Omental fat pad (tissue), 4 donors: ENCODE measurements at places on chromosomes 4 and X.

DNA sequence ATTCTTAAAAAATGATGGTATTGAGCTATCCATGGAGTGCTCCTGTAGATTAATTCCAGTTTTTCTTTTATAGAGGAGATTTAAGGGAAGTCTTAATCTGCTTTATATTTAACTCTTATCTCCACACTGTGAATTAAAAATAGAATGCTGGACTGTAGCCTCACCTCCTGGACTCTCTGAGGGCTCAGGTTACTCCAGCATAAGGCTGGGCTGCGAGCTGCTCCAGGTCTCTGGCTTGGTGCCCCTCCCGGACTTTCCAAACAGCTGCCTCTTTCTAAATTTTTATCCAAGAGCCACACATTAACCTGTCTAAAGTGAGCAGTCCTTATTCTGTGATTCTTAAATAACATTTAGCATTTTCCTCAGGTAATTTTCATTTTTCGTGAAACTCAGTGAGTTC lies 218.7 kb upstream of the JADE1 start:
- DNase-seq, result no peak

DNA sequence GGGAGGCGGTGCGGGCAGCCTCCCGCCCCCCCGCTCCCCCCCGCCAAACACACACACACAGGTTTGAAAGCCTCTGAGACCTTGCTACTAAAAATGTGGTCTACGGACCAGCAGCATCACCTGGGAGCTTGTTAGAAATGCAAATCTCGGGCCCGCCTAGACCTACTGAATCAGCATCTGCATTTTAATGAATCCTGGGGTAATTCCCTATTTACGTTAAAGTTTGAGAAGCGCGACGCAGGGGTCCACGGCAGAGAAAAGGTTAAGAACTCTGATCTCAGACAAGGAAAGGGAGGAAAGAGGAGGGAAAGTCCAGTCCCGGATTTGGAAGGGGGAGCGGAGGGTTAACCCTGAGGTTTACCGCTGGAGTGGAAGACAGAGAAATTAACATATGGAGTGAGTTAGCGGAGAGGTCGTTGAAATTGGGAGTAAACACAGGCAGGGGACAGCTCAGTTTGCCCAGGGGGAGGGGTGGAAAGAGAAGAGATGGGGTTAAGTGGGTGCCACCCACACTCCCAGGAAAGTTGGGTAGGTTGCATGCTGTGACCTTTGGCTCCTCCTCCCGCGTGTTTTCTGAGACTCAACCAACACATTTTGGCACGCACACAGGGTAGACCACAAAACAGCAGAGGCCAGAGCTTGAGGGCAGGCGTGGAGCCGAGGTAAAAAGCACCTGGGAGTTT lies 483.6 kb downstream of the BCOR start:
- DNase-seq, result no peak

DNA sequence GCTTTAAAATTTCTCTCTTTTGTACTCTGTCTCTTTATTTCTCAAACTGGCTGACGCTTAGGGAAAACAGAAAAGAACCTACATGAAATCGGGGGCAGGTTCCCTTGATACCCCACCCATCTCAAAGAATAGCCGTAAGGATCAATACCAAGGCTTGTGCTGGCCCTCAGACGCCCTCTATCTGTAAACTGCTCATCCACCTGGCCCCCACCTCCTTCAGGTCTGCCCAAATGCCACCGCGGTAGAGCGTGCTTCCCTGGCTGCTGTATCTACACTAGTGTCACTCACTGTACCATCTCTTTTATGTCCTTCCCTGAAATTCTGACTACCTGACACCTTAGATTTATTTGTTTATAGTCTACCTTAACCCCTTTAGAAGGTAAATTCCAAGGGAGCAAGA lies 62.8 kb downstream of the SMIM20 start:
- no peak for DNase-seq

DNA sequence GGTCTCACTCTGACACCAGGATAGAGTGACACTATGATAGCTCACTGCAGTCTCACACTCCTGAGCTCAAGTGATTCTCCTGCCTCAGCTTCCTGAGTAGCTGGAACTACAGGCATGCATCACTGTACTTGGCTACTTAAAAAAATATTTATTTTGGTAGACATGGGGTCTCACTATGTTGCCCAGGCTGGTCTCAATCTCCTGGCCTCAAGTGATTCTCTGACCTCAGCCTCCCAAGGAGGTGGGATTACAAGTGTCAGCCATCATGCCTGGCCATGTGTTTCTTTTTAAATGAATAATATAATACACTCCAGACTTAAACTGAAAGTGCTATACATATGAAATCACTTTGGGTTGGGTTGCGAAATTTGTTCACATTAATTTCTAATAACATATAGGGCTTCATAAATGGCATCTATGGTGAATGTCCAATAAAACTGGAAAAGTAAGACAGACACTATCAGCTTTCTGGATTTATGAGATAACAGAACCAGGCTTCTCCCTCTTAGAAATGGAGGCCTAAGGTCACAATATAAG lies 48.0 kb downstream of the SEC24D start:
- DNase-seq, result no peak

- DNase-seq, result no peak
These were observed 247.5 kb downstream of the ARHGAP24 start for GRCh38 chr4:85722401-85722800.
